Heart right ventricle (tissue), 16 donors: ENCODE measurements at places on chromosomes 4 and X. TPM values are rescaled to one million over a fixed set of nuclear protein-coding genes. Genes with fewer than 3 reads are reported as not detected.

ODAPH gene
- total RNA-seq: not detected

CYSLTR1 gene
- total RNA-seq: 2.2 TPM

TMEM154 gene
- total RNA-seq: 2.4 TPM

OPHN1 gene
- 5.8 TPM for total RNA-seq

CHRDL1 gene
- total RNA-seq: 3.6 TPM

NWD2 gene
- total RNA-seq: 0.04 TPM

- H3K27ac ChIP-seq: no peak overlapping the region
- peaks cover 46% of the 10 kb centered on the region for H3K4me1 ChIP-seq
Observed at GRCh38 chr4:139511320-139511719, 44.7 kb downstream of the SETD7 start.

DNA sequence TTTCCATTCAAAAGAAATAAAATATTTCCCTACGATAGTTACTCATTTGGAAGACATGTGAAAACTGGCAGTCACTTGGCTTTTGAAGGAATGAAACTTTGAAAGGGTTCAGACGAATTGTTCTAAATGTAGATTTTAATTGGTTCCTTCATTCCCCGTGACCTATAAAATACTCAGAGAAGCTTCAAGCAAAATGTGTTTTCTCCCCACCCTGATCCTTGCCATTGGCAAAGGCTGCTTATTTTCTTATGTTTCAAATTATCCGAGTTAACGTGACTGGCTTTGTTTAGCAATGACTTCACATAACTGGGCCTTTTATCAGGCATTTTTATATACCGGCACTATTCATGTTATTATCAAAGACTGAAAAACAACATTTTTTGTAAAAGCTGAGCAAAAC is 204.1 kb upstream of the NEIL3 start:
- DNase-seq: no peak
- no peaks in the 10 kb centered on the region for H3K27me3 ChIP-seq
- H3K4me1 ChIP-seq: no peaks in the 10 kb centered on the region
- no peak overlapping the region for H3K27ac ChIP-seq

DNA sequence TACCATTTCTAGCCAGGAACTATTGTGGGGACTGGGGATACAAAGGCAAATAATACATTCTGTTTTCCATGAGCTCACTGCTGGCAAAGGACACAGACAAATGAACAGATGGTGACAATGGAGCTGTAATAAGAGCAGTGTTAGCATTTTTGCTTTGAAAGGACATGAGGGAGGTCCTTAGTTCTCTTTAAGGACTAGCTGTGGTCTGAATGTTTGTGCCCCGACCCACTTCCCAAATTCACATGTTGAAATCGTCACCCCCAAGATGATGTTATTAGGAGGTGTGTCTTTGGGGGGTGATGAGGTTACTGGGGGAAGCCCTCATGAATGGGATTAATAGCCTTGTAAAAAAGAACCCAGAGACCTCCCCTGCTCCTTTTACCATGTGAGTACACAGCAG is 30.3 kb downstream of the CCNG2 start:
- no peak overlapping the region for H3K27ac ChIP-seq
- H3K36me3 ChIP-seq: no peaks in the 10 kb centered on the region
- H3K4me1 ChIP-seq: no peaks in the 10 kb centered on the region
- no peaks in the 10 kb centered on the region for H3K27me3 ChIP-seq
- DNase-seq: no peak
- H3K4me3 ChIP-seq: no peak overlapping the region

DNA sequence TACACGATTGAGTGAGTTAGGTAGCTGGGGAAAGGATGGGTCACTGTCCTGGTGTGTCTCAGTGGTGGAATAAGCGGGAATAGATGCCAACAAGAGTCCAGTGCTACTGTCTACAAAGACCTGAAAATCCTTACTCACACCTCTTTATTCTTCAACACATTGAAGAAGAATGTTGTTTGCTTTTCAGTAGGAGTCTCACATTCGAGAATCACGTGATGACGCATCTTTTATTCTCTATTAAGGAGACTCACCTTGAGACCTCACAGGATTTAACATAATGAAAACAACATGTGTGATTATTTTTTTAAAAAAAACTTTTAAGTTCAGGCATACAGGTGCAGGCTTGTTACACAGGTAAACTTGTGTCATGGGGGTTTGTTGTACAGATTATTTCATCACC is 75.2 kb downstream of the CD38 start:
- no peak overlapping the region for H3K27ac ChIP-seq
- H3K4me1 ChIP-seq: peaks cover 7% of the 10 kb centered on the region
- H3K4me3 ChIP-seq: no peak overlapping the region
- H3K27me3 ChIP-seq: no peaks in the 10 kb centered on the region
- H3K36me3 ChIP-seq: no peaks in the 10 kb centered on the region

DNA sequence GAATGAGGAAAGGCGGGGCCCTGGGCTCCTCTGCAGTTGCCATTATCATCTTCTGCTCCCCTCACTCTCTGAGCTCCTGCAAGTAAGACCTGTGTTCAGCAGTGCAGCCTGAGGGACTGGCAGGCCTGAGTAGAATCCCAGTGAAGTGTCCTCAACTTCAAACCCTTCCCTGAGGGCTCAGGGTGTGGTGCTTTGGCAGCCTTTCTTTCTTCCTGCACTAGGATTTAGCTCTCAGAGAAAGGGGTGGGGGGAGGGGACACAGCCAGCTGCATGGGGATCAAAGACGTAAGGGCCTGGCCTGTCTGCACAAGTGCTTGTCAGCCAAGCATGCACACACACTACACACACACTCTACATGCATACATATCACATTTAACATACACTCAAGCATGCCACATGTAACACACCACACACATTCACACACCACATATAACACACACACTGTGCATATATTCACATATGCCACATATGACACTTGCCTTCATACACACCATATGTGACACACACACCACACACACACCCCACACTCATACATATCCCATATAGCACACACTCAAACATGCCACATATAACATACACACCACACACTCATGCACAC is 223.4 kb upstream of the RPL34 start:
- no peaks in the 10 kb centered on the region for H3K4me1 ChIP-seq
- H3K27me3 ChIP-seq: no peaks in the 10 kb centered on the region
- H3K36me3 ChIP-seq: no peaks in the 10 kb centered on the region
- H3K4me3 ChIP-seq: no peak overlapping the region

DNA sequence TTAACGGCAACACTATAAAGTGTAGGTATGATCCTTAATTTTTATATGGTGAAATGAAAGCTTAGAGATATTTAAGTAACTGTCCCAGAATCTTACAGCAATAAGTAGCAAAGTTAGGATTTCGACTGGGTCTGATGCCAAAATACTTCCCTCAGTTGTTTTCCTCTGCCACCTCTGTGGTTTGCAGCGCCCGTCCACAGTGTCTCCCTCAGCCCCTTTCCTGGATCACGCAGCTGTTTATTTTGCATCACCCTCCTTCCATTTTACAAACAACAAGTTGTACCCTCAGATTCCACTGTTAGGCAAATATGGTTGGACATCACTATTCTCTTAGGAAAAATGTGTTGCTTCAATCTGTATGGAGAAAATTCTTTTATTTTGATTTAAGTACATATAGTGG is 56.1 kb downstream of the RAPGEF2 start:
- H3K27ac ChIP-seq: no peak overlapping the region
- H3K4me3 ChIP-seq: no peak overlapping the region
- H3K36me3 ChIP-seq: no peaks in the 10 kb centered on the region
- H3K4me1 ChIP-seq: peaks cover 99% of the 10 kb centered on the region
- H3K27me3 ChIP-seq: no peaks in the 10 kb centered on the region

DNA sequence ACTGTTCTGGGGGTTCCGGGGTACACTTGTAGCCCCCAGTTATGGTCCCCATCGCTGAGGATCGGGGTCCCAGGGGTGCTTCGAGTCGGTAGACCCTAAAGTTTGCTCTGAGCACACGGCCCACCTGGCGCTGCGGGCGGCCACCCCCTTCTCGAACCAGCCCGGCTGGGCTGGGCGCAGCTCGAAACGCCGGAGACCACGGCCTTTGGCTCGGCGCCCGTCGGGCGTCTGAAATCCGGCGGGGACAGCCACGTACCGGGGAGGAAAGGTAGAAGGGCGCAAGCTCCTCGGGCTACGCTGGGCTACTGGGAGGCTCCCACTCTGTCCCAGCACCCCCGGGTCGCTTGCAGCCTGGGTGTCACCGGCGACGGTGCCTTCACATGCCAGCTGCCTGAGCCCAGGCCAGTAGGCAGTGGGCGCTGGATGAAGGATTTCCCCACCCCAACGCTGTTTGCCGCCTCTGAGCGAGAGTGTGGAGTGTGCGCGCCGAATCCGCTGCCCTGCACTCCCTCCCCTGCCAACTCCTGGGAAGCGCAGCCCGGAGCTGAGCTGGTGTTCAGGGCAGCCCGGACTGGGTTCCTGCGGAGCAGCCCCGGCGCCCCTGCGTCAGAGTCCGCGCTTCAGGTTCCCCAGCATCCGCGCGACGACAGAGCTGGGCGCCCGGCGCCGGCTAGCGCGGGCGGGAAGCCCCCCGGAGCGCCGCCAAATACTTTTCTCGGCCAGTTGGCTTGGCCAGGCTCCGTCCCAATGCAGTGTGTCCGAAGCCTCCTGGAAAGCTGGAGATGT is 637 bp downstream of the MAMLD1 start:
- H3K4me1 ChIP-seq: peaks cover 18% of the 10 kb centered on the region
- no peaks in the 10 kb centered on the region for H3K27me3 ChIP-seq
- H3K36me3 ChIP-seq: no peaks in the 10 kb centered on the region

GRCh38 chr4:109588176-109588575 is 28.1 kb downstream of the MCUB start:
- no peaks in the 10 kb centered on the region for H3K36me3 ChIP-seq
- no peak overlapping the region for H3K4me3 ChIP-seq
- peaks cover 13% of the 10 kb centered on the region for H3K4me1 ChIP-seq
- H3K27ac ChIP-seq: no peak overlapping the region

- H3K4me3 ChIP-seq: no peak overlapping the region
- no peak overlapping the region for H3K27ac ChIP-seq
- no peak for DNase-seq
- H3K36me3 ChIP-seq: no peaks in the 10 kb centered on the region
Observed at GRCh38 chrX:120136840-120137239, 21.1 kb upstream of the RHOXF1 start.

- no peaks in the 10 kb centered on the region for H3K4me1 ChIP-seq
- no peak for DNase-seq
- no peak overlapping the region for H3K27ac ChIP-seq
- H3K27me3 ChIP-seq: no peaks in the 10 kb centered on the region
Observed at GRCh38 chr4:146155152-146155724, 20.3 kb upstream of the LSM6 start.

DNA sequence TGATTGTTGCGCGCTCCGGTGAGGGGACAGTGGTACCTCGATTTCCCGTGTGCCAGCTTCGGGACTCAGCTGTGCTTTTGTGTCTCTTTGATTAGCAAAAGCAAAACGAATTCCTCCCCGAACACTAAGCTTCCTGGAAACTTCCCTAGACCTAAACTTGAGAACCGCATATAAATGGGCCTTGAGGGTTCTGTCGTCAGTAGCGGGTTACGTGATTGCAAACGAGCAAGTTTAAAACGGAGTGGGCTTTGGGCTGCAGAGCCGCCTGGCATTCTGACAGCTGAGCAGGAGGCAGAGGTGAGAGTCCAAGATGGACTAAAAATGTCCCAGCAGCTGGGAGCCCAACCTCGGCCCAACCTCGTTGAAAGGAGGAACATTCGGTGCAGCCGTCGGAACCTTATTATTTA is 1.2 kb upstream of the TAPT1 start:
- no peaks in the 10 kb centered on the region for H3K27me3 ChIP-seq
- peak overlapping the region; percentile 82 for H3K4me3 ChIP-seq
- H3K36me3 ChIP-seq: no peaks in the 10 kb centered on the region
- H3K27ac ChIP-seq: peak overlapping the region; percentile 98
- DNase-seq: peak; percentile 45

DNA sequence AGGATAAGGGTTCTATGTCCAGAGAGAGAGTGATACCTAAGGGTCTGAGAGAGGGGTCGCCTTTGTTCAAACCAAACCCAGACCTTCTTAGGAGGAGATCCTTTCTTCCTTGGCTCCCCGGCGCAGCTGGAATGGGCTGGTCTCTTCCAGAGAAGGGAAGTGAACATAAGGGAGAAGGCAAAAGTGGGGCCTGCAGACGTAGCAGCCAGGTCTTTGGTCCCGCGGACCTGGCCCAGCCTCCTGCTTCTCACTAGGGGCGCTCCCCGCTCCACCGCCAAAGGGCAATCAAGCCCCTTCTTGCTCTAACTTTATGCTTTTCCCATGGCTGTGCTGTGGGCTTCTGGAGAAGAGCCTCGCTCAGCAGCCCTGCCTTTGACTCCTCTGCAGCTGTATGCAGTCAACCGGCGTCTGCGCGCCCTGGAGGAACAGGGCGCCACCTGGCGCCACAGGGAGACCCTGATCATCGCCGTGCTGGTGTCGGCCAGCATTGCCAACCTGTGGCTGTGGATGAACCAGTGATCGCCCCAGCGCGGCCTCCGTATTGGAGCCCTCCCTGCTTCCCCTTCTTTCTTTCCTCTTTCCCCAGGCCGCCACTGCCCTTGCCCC is 6.5 kb downstream of the FATE1 start:
- no peaks in the 10 kb centered on the region for H3K27me3 ChIP-seq
- no peak overlapping the region for H3K4me3 ChIP-seq

DNA sequence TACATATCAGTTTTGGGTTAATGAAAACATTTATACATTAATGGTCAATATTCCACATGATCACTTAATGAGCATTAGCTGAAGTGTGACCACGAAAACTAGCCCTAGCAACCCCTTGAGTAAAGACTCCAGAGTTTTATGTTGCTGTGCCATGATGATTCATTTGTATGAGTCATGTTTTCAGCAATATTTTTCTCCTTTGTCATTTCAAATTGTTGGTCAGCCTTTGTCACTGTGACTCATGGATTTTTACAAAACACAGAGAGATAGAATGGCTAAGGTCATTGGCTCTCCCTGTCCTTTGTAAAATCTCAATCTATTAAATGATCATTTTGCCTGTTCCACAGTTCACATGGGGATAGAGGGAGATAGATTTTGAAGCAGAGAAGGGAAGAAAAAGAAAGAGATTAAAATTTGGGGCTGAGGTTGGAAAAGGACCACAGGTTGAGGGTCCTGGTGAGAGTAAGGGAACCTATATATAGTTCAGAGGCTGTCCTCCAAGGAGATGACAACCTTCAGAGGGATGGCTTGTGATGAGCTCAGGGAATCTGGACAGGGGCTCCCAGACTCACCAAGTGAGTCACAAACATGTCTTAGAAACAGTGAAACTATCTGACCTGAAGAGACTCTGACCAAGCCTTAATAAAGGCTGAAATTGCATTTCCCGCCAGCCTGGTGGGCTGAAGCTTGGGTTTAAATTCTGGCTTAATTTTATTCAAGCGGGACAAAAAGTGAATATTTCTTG is 25.6 kb downstream of the NR0B1 start:
- no peak overlapping the region for H3K4me3 ChIP-seq
- no peaks in the 10 kb centered on the region for H3K27me3 ChIP-seq
- H3K4me1 ChIP-seq: no peaks in the 10 kb centered on the region

GRCh38 chr4:159871141-159871540 is 768.3 kb downstream of the RAPGEF2 start:
- H3K27me3 ChIP-seq: no peaks in the 10 kb centered on the region
- no peaks in the 10 kb centered on the region for H3K36me3 ChIP-seq
- H3K4me3 ChIP-seq: no peak overlapping the region
- H3K4me1 ChIP-seq: no peaks in the 10 kb centered on the region

DNA sequence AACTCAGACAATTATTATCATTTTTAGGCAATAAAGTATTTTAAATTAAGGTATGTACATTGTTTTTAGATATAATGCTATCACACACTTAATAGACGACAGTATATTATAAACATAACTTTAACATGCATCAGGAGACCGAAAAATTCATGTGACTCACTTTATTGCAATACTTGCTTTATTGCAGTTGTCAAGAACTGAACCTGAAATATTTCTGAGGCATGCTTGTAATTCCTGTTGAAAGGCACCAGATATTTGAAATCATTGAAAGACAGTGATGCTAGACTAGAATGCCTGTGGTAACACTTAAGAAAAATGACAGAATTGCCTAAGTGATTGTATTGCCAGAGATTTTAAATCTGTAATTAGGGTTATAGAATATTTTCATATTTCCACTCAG is 175.6 kb upstream of the MAGEB2 start:
- no peaks in the 10 kb centered on the region for H3K4me1 ChIP-seq
- no peaks in the 10 kb centered on the region for H3K36me3 ChIP-seq
- H3K27me3 ChIP-seq: no peaks in the 10 kb centered on the region
- no peak overlapping the region for H3K27ac ChIP-seq
- no peak overlapping the region for H3K4me3 ChIP-seq
- DNase-seq: no peak
